ENCODE measurements at places on chromosomes 6 and 20.

- DNase-seq, result no peak
Measured at GRCh38 chr6:53924277-53924676, 129.5 kb downstream of the LRRC1 start.

GRCh38 chr6:155528982-155529453 lies 73.4 kb upstream of the NOX3 start:
- no peak for DNase-seq

DNA sequence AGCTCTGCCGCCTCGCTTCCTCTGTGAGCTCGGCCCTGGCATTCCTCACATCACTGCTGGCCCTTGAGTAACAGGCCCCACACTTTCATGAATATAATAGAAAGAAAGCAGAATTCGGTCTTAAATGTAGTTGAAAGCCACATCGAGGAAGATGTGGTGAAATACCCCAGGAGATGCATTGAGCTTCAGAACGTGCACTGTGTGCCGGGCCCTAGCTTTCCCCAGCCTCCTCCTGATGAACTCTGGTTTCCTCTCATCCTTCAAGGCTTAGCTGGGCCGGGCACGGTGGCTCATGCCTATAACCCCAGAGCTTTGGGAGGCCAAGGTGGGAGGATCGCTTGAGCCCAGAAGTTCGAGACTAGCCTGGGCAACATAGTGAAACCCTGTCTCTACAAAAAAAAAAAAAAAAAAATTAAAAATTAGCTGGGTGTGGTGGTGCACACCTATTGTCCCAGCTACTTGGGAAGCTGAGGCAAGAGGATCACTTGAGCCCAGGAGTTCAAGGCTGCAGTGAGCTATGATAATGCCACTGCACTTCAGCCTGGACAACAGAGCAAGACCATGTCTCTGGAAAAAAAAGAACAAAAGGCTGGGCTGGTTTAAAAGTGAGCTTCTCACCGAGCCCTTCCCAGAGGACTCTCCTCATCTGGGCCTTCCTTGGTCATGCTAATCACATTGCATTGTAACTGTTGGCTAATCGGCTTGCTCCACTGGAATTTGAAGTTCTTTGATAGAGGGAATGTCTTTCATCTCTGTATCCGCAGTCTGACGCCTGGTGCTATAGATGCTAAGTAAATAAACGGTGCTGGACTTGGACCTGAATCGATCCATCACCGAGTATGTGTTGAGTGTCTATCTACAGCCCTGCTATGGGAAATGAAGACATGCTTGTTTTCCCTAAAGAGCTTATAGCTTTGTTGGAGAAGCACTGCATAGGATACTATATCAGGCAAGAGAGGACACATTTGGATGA lies 43.8 kb upstream of the FOXQ1 start:
- DNase-seq, result no peak

GRCh38 chr20:5005326-5005725 lies 4.0 kb upstream of the SLC23A2 start:
- DNase-seq, result no peak

GRCh38 chr20:5328268-5328667 lies 11.5 kb upstream of the PROKR2 start:
- DNase-seq, result no peak

DNA sequence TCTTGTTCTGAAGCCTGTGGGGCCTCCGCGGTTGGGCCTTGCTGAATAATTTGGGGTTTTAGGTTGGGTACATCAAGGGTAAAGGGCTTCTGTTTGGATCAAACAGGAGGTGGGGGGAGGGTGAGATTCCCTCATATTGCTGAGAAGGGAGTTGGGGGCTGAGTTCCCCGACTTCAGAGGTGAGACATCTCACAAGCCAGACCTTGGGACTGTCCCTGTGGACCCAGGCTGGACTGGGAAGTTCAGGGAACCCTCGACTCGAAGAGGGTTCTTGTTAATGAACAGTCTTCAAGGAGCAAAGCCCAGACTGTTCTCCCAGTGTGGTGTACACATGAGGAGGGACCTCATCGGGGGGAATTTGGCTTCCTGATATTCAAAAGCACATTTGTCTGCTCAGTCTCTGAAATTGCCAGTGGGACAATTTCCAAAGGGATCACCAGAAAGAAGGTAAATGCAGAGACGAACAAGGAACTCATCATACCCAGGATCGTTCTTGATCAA lies 118.5 kb downstream of the SYCP2 start:
- DNase-seq, result no peak

Measured in effector CD8-positive, alpha-beta T cell (primary cell).